ENCODE measurements at places on chromosomes 11 and 22. TPM values are rescaled to one million over a fixed set of nuclear protein-coding genes. Genes with fewer than 3 reads are reported as not detected.
A peak's percentile ranks its signal among the peaks of the same experiment; 100 is the strongest.

OVCH2 gene
- polyA plus RNA-seq = 0.08 TPM

MS4A15 gene
- not detected for polyA plus RNA-seq

GRCh38 chr11:86070142-86071056 is 1.5 kb upstream of the PICALM start:
- no peak for DNase-seq

KLHL22 gene
- polyA plus RNA-seq = 26.5 TPM

- no peak for DNase-seq
Measured at GRCh38 chr22:43202756-43203410, 15.9 kb upstream of the TTLL12 start.

GRCh38 chr22:21942407-21943343 is 10.0 kb downstream of the PPM1F start:
- DNase-seq = no peak

DNA sequence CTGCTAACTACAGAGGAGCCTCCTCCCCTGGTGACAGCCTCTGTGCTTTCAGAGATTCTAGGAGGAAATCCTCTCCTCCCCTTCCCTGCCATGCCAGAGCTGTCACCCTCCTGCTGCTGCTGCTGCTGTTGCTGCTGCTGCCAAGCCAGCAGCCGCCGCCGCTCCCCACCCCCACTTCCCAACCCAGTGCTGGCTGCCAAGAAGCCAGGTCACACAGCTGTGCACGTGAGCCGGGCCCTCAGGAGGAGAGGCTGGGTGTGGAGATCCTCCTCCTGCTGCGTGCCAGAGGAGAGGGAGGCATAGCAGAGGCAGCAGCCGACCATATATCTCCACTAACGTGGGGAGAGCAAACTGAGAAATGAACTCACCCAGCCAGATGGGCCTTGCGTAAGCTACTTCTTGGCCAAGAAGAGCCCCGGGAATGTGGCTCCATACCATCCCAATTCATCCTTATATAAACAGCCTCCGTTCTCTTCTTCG is 12.4 kb downstream of the CRY2 start:
- peak; percentile 87 for DNase-seq

LRRC74B gene
- polyA plus RNA-seq = 0.03 TPM

TMPRSS13 gene
- not detected for polyA plus RNA-seq

DNA sequence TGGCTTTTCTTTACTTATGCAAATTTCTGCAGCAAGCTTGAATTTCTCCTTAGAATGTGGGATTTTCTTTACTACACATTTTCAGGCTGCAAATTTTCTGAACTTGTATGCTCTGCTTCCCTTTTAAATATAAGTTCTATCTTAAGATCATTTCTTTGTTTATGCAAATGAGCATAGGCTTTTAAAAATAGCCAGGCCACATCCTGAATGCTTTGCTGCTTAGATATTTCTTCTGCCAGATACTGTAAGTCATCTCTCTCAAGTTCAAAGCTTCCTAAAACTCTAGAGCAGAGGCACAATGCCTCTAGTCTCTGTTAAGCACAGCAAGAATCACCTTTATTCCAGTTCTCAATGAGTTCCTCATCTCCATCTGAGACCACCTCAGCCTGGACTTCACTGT is 685.9 kb upstream of the LRRC4C start:
- no peak for DNase-seq

DNA sequence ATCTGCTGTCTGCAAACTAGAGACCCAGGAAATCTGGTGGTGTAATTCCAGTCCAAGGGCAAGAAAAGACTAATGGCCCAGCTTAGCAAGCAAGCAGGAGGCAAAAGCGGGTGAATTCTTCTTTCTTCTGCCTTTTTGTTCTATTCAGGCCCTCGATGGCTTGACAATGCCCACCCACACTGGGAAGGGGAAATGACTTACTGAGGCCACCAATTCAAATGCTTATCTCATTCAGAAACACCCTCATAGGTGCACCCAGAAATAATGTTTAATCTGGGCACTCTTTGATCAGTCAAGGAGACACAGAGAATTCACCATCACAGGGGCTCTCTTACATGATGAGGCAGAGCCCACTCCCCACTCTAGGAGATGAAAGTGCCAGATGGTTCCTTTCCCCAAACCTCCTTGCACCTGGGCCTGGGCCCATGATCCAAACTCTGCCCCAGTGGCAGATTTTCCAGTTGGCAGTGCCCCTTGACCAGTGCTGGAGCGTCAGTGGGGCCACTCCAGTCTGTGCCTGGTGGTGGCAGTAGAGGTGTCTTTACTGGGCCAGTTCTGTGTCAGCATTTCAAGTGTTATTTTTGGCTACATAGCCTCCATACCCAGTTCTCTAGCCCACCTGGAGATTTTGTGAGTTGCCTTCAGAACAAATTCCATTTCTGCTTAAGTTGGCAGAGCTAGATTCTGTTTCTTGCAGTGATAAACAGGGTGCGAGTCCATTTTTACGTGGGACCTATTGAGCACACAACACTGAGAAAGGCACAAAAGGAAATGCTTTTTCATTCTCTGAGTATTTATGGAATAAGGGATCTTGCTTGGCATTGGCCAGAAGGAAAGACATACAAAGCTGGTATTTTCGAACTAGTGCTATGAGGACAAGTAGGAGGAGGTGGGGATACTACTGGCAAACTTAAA is 7.5 kb downstream of the ELMOD1 start:
- peak; percentile 45 for DNase-seq

DNA sequence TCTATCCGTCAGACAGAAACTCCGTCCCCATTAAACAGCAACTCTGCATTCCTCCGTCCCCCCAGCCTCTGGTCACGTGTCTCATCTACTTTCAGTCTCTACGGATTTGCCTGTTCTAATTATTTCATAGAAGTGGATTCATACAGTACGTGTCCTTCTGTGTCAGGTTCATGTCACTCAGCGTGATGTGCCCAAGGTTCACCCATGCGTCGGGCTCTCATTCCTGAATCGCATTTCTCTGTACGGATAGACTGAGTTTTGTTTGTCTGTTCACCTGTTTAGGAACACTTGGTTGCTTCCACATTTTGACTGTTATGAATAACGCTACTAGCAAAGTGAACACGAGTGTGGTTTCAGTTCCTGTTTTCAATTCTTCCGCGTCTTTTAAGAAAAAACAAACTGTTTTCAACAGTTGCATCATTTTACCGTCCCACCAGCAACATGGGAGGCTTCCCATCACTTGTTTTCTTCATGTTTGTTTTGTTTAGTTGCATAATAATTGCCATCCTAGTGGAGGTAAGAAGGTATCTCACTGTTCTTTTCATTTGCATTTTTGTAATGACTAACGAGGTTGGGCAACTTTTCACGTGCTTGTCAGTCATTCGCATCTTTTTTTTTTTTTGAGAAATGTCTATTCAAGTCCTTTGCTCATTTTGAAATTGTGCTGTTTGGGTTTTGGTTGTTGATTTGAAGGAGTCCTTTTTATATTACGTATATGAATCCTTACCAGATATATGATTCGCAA is 8.9 kb upstream of the NLRP6 start:
- DNase-seq = no peak

C11orf65 gene
- 0.29 TPM for polyA plus RNA-seq

- DNase-seq = no peak
Measured at GRCh38 chr11:76637491-76638269, 32.9 kb downstream of the LRRC32 start.

DNA sequence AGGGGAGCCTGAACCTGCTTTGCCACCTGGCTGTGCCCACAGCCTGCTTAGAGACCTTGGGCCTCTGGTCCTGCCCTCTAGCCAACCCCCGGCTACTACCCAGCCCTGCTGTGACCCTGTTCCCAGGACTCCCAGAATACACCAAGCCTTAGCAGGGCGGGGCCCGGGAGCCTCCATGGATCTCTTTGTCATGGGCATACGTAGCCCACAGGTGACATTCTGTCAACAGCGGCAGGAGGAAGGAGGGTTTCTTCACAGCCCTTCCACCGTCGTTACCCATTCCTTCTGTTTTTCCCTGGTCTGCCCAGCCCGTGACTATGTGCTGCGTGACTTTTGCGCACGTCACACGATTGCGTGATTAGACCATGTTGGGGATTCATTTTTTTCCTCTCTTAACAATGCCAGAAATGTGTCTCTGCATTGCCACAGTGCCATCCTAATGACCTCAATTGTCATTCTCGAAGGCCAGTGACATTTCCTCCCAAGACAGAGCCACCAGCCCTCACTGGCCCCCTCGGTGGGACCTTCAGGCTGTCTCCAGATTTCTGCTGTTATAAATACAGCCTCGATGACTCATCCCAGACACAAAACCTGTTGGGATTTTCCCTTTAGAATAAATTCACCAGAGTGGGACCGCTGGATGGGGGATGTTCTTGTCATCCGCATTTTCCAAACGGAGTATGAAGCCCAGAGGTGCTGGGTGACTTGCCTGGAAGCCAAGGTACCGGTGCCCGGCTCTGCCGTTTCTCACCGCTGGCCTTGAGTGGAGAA is 9.0 kb downstream of the SYT12 start:
- no peak for DNase-seq

GRCh38 chr11:20013346-20014066 is 146.8 kb downstream of the DBX1 start:
- no peak for DNase-seq

DNA sequence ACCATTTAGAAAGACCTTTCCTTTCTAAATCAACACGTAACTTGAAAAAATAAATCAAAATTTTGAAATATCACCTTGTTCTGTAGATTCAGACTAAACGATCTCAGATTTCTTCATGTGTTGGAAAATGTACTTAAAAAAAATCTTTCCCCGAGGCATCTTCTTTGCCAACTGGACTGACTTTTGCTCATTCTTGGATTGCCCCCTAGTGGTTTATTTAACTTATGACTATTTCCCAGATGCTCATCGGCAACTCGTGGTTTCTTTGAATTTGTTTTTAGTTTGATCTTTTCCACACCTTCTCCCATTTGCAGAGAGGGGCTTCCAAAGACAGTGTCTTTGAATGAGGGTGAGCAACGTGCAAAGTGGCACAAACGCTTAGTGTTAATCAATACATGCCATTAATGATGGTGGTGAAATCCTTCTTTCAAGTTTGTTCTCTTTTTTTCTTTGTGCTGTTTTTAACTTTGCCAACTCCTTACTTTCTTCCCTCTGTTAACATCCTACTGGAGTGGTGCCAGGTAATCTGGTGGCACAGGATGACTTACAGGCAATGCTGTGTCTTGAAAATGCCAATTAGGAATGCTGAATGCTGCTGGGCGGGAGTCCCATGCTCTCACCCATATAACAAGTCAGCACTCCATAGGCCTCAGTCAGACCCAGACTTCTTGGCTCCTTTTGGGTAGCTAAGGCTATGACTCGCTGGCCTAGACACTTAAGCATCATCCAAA is 18.3 kb downstream of the PRSS23 start:
- DNase-seq = peak; percentile 51

GRCh38 chr11:34358258-34358727 is 483 bp upstream of the ABTB2 start:
- DNase-seq = no peak

- DNase-seq = no peak
Measured at GRCh38 chr11:79363256-79363655, 77.6 kb downstream of the TENM4 start.

- no peak for DNase-seq
Measured at GRCh38 chr11:81211050-81211449, 1522.6 kb downstream of the FAM181B start.

- DNase-seq = no peak
Measured at GRCh38 chr11:118200901-118201680, 23.7 kb downstream of the JAML start.

GRCh38 chr11:117573326-117573725 is 223.7 kb downstream of the DSCAML1 start:
- no peak for DNase-seq

- peak; percentile 25 for DNase-seq
Measured at GRCh38 chr11:42407341-42407740, 904.5 kb upstream of the API5 start.

GRCh38 chr11:125154378-125155099 is 10.0 kb upstream of the PKNOX2 start:
- DNase-seq = no peak

SYT9 gene
- 0.10 TPM for polyA plus RNA-seq

DNA sequence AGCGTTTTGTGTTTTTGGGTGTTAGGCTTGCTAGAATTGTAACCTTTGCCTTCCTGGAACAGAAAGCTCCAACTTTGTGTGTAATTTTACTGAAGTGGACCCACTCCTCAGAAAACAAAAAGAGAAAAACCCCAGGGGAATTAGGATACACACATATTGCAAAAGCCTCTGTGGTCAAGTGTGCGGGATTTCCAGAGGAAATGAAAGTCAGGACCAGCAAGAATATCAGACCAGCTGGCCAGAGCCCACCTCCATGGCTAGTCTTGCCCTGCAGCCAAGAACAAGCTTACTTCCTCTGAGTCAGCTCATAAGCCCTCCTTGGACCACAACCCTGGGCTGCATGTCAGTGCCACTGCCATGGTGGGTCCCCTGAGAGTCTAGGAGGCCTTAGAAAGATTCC is 37.0 kb upstream of the FTH1 start:
- no peak for DNase-seq

- no peak for DNase-seq
Measured at GRCh38 chr22:16601437-16602223, 9.0 kb upstream of the CCT8L2 start.

GRCh38 chr11:19982774-19983495 is 177.3 kb downstream of the DBX1 start:
- DNase-seq = no peak

GRCh38 chr22:43288807-43289420 is 54.3 kb downstream of the SCUBE1 start:
- no peak for DNase-seq

FOXRED2 gene
- 4.3 TPM for polyA plus RNA-seq

DNA sequence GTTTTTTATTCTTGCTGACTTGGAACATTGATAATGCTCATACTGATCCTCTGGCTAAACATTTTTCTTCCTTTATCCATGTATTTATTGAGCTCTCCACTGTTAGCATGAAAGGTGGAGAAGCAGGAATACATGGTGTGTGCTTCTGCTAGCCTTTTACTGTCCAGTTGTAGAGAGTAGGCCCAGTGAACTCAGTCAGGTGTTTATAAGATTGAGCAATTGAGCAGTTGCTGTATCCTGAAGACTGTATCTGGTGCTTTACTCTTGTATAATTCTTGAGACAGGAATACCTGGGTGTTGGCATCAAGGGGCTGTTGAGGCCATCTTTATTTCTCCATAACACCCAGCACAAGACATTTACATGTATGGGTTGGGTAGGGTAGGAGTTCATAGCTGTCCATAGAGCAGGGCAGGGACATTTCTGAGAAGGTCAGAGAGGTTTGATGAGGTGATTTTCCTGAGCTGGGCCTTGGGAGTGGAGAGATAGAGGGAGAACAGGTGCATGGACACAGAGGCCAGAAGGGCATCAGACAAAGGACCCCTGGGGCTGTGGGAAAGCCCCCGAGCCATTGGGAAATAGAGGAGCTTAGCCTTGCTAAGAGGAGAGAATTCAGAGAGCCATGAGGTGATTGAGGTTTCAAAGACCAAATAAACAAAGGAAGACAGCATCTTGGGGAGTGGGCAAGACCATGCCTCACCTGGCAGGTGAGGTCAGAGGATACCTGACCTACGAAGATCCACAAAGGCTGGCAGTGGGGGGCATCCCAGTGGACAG is 155.5 kb downstream of the TEAD1 start:
- no peak for DNase-seq

GTSE1 gene
- 12.2 TPM for polyA plus RNA-seq

All from SK-N-SH (cell line).